ENCODE measurements at places on chromosomes 2 and 18. TPM values are rescaled to one million over a fixed set of nuclear protein-coding genes. Genes with fewer than 3 reads are reported as not detected.

GRCh38 chr2:138829326-138829919 lies 49.2 kb upstream of the NXPH2 start:
- DNase-seq: no peak

Gene ZNF385B
- total RNA-seq: 0.35 TPM

Gene ASXL3
- total RNA-seq: 3.2 TPM

Gene GCG
- total RNA-seq: not detected
